ENCODE measurements at places on chromosomes 3 and 15.

GRCh38 chr3:113186566-113186965 lies 24.8 kb upstream of the BOC start:
- no peak for DNase-seq

DNA sequence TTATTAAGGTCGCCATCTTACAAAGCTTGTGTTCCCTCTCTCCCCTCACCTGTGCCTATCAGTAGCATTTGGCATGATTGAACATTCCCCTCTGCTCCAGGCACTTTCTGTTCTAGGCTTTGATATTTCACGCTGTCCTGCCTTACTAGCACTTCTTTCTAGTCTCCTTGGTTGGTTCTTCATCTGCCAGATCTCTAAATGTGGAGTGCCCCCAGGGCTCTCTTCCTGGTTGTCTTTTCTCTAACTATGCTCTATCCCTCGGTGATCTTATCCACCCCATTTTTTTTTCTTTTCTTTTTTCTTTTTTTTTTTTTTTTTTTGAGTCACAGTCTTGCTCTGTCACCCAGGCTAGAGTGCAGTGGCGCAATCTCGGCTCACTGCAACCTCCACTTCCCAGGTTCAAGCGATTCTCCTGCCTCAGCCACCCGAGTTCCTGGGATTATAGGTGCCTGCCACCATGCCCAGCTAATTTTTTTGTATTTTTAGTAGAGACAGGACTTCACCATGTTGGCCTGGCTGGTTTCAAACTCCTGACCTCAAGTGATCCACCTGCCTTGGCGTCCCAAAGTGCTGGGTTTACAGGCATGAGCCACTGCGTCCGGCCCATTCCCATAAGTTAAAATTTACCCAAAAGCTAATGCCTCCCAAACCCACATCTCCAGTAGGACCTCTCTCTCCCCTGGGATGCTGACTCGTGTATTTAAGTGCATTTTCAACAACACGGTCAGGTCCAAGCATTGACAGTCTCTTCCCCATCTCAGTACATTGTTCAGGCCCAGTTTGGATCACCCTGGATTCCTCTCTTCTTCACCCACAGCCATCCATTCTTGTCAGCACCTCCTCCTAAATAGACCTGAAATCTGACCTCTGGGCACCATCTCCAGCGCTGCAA lies 5.2 kb downstream of the NUSAP1 start:
- DNase-seq, result no peak

DNA sequence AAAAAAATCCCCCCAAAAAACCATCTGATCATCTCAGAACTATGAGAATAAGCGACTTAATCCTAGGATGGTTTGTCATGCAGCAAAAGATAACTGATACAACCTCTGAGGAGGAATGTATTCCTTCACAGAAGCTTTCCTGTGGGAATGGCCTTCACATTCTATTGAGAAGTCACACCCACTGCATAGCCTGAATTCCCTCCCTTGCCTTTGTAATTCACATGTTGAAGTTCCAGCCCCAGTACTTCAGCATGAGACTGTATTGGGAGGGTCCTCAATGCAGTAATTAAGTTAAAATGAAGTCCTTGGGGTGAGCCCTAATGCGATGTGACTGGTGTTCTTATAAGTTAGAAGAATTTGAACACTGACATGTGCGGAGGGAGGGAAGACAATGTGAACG lies 395.2 kb downstream of the TUSC7 start:
- no peak for DNase-seq

- no peak for DNase-seq
Measured at GRCh38 chr3:146091397-146091796, 69.6 kb downstream of the PLOD2 start.

DNA sequence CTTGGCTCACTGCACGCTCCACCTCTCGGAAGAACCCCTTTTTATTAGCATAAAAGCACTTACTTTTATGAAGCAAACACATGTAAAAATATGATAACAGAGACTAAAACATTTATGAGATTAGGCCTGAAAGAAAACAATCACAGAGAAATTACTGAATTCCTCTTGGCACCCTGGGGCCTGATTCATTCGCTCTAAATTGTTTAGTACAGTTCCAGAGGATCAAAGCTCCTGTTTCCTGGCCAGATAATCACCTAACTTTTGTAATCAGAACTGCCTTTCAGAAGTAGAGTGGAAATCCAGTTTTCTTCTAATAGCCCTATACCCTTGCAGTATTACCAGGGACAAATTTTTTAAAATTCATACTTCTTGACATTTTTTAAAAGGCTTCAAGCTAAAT lies 6.4 kb downstream of the NPAP1 start:
- DNase-seq, result no peak

- DNase-seq, result no peak
Measured at GRCh38 chr3:186614266-186614596, 1.4 kb downstream of the AHSG start.

- DNase-seq, result no peak
Measured at GRCh38 chr3:172685331-172686214, 25.3 kb downstream of the NCEH1 start.

DNA sequence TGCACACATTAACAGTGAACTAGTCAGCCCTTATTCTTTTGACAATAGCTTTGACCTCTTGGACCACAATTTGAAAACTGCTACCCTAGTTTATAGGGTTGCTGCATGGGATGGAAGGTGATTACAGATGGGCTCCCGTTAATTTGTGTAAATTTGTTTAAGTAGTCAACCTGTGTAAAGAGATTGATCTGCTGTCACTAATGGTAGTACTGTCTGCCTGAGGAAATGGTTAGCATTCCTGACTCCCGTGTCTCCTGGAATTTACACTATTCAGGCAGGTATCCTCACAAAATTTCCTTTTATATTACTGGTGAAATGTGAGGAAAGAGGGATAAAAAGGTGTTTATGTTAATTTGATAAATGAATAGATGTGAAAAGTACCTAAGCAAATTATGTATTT lies 15.3 kb upstream of the EBLN2 start:
- no peak for DNase-seq

DNA sequence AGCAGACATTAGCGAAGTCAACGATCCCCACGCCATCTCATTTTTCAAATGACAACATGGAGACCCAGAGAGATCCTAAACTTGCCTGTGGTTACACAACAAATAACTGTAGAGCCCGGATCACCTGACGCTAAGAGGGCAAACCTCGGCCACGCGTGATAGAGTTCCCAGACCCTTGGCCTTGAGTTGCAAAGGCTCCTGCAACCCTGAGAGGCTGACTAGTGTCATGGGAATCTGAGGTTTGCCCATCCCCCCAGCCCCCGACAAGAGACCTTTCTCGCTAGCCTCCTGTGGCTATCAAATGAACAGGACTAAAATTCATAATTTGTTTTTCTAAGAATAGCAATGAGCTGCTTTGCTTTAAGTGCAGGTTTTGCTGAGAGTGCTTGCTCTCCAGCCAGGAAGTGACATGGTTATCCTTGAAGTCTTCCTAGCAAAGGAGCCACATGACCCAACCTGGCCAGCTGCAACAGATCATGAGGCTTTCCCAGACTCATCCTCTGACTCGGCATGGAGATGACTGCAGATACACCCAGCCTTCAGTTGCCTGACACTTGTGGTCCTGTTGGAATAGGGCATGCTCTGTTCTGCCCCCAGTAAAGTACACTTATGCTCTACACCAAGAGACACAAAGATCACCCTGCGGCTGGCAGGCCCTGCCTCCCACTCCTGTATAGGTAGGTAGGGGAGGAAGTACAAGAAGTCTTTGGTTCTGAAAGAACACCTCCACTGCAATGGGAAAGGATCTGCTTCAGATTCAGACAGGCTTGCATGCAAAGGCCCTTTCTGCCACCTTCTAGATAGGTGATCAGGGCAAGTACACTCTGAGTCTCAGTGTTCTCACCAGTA lies 36.0 kb downstream of the MCF2L2 start:
- DNase-seq, result no peak

DNA sequence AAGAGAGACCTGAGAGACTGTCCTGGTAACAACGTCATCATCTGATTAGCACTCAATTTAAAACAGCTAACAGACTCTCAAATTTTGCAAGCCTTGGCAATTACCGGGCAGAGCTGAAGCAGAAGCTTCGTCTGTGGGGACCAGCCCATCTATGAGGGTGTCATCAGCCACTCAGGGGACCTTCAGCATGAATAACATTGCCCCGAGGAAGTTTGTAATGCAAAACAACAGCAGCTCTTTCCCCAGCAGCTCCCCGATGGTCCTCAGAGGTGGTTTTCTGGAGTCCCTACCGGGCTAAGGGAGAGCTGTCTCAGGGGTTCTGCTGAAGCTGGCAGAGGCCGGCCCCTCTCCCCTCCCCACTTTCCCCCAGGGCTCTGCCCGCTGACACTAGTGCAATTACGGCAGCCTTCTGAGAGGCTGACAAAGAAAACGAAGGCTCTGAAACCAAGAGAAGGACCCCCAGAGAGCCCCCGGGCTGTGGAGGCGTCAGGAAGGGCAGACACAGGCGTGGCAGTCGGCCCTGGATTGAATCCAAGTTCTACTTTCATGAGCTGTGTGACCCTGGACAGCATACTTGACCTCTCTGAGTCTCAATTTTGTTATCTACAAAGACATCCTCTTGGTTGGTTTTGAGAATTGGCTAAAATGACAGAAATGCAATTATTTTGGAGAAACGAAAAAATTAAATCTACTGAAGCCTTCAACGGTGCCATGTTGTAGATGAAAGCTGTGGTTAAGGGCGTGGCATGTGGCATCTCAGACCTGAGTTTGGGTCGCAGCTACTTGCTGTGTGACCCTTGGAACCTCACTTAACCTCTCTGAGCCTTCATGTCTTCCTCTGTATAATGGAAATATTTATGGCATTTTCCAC lies 102.1 kb upstream of the TLE3 start:
- DNase-seq, result no peak

DNA sequence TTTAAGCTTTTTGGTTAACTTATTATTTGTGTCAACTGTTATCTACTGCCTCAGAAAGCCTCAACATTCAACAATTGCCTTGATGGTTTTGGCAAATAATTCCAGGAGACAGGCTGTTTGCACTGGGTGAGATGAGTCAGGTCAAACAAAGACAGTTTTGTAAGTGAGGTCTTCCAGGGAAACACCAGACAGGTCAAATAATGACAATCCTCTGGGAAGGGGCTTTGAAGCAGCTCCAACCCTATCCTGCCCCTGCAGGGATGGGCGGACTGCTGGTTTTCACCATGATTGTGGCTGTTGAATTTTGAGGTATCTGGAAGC lies 79.4 kb upstream of the PRR23E start:
- DNase-seq, result no peak

GRCh38 chr3:149474250-149474817 lies at the start of gene TM4SF4:
TM4SF4 (plus strand) TSS chr3:149474697; CDS start chr3:149474878, 181 bp downstream.
- no peak for DNase-seq

DNA sequence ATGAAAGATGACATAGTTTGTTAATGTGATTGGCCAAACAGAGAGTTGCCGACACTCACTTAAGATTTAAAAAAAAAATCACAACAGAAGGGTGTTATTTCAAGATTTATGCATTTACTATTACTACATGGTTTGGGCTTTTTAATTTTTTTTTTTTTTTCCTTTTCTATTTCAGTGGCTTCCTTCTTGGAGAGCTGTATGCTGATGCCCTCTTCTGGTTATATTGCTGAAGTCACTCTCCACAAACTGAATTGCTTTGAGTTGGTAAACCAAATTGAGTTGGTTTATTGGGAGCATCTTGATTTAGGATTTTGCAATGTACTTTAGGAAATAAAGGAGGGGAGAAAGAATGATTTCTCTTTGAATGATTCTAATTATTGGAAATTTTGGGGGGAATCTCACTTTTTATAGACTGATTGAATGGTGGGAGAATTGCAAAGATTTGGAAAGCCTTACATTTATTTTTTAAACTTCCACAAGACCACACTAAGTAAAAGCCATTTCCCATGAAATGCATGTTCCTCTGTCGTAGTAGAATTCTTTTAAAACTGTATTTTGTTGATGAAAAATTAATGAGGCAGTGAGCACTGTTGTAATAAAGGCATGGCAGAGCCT lies 186.6 kb upstream of the FEZF2 start:
- DNase-seq, result no peak

DNA sequence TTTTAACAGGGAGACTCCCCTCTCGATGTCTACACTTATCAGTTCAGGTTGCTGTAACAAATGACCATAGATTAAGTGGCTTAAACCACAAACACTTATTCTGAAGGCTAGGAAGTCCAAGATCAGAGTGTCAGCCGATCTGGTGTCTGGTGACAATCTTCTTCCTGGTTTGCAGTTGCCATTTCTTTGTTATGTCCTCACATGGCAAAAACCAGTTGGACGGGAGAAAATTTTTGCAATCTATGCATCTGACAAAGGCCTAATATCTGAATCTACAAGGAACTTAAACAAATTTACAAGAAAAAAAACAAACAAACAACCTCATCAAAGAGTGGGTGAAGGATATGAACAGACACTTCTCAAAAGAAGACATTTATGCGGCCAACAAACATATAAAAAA lies 116.9 kb upstream of the FOXB1 start:
- no peak for DNase-seq

GRCh38 chr3:52428151-52429005 lies 16.5 kb downstream of the SEMA3G start:
- DNase-seq, result no peak

DNA sequence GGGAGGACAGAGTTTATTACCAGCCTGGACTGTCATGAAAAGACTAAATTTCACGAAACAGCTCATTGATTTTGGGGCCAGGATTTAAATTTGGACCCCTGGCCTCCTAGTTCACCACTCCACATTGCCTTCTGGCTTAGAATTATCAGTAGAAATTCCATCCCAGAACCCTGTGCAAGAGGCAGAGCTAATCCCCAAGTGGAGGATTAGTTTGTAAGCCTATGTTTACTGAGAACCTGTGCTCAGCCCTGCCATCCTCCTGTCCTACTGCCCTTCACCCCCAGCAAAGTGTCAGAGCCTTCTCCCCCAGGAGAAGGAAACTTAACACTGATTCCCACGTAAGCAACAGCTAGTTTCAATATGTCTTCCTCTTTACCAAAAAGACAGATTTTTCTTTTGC lies 99.4 kb downstream of the SST start:
- no peak for DNase-seq

DNA sequence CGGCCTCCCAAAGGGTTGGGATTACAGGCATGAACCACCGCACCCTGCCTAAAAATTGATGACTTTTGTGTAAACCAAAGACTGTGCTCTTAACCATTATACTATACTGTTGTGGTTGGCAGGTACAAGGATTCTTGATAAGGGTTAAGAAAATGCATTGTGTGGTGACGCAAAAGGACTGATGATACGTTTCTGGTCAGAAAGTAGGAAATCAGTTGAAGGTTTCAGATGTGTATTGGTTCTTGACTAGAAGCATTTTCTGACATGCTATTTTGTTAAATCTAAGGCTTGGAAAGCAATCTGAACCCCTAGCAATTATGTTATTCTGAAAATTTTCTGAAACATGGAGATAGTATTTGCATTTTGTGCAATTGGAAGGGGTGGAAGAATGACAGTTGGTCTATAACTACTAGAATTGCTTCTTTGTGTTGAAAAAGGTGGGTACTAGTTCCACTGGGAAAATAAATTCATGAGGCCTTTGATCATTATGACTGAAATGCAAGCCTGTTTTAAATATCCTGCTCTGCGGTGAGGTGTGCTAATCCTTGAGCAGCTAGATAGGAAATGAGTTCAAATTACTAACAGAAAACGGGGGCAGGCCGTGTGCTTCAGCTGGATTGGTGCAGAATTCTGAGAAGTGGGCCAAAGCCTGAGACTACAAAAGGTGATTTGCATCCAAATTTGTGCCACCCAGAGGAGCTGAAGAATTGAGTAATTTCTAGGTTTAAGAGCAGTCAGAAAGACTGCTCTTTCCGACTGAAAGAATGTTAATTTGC lies 66.0 kb upstream of the LRRFIP2 start:
- no peak for DNase-seq
